ENCODE measurements at places on chromosomes 1 and 21.

DNA sequence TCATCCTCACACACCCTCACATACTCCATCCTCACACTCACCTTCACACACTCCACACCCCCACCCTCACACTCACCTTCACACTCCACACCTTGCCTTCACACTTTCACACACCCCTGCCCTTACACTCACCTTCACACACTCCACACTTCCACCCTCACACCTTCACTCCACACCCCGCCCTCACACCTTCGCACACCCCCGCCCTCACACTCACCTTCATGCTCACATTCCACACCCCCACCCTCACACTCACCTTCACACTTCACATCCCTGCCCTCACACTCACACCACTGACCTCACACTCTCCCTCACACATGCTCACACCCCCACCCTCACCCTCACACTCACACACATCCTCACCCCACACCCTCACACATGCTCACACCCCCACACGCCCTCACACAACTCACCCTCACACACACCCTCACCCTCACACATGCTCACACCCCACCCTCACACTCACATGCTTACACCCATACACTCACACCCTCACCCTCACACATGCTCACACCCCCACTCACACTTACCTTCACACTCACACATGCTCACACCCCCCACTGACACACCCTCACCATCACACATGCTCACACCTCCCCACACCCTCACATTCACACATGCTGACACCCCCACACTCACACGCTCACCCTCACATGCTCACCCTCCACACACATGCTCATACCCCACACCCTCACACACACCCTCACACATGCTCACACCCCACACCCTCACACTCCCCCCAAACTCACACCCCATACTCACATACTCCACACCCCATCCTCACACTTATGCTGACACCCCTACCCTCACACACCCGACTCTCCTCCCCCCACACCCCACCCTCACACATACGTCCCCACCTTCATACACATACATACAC lies 44.5 kb upstream of the EDN2 start:
- no peak for DNase-seq

- no peak for DNase-seq
Observed at GRCh38 chr1:180235077-180235501, 5.0 kb downstream of the LHX4 start.

GRCh38 chr1:115286431-115287205 lies 51.4 kb downstream of the NGF start:
- no peak for DNase-seq

DNA sequence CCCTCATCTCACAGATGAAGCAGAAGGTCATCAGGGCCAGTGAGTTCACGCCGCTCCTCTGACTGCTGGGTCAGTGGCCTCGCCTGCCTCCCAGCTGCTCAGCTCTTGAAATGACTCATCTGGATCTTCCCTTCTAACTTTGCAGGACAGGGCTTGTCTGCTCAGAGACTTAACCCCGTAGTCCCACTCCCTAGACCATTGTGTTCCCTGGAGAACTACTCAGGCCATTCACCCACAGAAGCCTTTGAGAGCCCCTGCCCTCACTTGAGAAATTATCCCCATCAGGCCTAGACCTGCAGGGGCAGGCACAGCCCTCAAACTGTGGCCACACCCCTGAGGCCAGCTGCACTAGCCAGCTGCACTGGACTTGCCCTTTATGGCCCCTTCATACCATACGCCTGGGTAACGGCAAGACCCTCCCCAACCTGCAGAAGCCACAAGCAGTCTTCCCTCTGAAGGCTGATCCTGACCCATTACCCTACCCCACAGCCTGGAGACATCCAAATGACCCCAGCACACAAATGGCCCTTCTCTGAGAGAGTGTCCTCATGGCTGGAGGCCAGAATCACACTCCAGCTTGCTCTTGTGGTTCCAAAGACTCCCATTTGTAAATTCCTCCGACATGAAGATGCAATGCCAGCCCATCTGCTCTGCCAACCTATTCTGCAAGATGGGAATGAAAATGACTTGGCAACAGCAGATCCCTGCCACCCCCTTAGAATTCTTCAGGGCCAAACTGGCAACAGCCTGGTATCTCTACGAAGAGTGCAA lies 33.2 kb downstream of the RCSD1 start:
- DNase-seq, result no peak

- no peak for DNase-seq
Observed at GRCh38 chr1:92299477-92300150, 755 bp downstream of the RPAP2 start.

- DNase-seq, result no peak
Observed at GRCh38 chr21:33126569-33126968, 56.6 kb downstream of the OLIG1 start.

- no peak for DNase-seq
Observed at GRCh38 chr1:219339466-219339865, 165.8 kb downstream of the LYPLAL1 start.

- DNase-seq, result no peak
Observed at GRCh38 chr1:64433747-64434146, 36.2 kb upstream of the CACHD1 start.

DNA sequence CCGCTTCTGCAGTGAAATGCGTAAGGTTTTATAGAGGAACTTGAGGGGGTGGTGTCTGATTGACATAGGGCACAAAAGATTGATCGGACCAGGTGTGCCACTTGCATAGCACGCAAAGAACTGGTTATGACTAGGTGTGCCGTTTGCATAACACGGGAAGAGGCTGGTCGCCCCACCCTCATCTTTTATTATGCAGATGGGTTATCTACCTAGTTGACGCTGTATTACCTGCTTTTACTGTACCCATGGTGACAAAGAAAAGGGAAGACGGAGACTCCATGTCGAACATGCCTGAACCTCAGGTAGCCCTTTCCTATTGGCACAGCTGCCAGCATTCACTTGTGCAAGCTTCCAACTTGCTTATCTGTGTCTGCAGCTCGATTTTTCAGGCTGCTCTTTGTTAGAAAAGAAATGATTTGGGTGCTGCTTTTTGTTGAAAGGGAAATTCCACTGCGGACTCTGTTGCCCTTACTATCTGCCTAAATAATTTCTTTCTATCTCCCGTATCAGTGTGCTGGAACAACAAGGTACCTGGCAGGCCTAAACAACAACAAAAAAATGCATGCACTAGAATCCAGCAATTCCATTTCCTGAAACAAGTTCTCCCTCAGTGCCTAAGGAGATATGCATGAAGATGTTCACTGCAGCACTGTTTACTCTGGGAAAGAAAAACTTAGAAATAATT lies 194.4 kb upstream of the KAZN start:
- DNase-seq, result no peak

- no peak for DNase-seq
Observed at GRCh38 chr1:22350171-22350923, 101.3 kb upstream of the ZBTB40 start.

DNA sequence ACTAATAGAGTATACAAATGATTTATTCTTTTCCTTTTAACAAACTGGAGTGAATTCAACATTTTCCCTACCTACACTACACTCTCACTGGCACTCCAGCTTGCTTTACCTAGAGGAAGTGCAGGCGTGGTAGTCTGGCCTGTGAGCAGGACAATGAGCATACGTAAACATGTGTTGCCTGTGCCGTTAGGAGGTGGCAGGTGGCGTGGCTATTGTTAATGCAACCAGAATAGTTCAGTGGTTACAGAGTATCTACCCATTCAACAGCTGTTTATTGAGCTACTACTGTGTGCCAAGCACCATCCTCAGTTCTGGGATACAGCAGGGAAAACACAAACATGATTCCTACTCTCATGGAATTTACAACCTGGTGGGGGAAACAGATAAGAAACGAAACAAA lies 299.7 kb upstream of the KAZN start:
- DNase-seq, result no peak

- no peak for DNase-seq
Observed at GRCh38 chr1:230366504-230366915, 59.6 kb downstream of the PGBD5 start.

GRCh38 chr1:235648954-235649367 lies 623 bp downstream of the GNG4 start:
- DNase-seq, result peak; percentile 17

DNA sequence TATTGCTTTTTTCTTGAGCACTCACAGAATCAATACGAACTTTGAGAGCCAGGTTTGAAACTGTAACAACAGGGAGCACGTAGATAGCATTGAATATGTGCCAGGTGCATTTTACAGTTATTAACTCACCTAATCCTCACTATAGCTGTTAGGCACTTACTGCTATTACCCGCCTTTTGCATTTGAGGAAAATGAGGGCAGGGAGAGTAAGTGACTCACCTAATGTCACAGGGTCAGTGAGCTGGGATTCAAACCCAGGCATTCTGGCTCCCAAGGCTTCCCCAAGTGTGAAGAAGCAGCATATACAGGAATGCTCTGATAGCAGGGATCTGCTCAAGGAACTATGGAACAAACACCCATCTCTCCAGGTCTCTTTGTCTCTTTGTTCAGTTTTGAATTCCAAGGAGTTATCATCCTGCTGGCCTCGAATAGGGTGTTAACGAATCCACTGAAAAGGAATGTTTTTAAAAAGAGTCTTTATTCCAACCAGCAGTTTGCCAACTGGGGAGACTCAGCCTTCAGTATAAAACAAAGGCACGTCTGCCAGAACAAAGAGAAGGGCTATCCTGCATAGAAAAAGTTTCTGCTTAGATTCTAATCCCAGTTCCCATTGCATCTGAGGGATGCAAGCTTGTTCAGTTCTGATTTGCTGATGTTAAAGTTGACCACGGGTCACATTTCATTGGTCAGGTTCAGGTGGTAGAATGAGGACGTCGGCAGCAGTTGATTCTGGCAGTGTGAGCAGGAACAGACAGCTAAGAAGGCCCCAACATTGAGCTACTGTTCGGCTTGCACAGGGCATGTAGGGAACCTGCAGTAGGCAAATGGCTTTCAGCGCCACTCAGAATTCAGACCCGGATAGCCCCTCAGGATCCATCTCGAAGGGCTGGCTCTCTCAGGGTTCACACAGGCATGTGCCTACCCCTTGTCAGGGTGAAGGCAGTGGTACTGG lies 22.1 kb downstream of the TRIM67 start:
- no peak for DNase-seq

- DNase-seq, result no peak
Observed at GRCh38 chr1:23224739-23225648, 7.7 kb upstream of the HTR1D start.

DNA sequence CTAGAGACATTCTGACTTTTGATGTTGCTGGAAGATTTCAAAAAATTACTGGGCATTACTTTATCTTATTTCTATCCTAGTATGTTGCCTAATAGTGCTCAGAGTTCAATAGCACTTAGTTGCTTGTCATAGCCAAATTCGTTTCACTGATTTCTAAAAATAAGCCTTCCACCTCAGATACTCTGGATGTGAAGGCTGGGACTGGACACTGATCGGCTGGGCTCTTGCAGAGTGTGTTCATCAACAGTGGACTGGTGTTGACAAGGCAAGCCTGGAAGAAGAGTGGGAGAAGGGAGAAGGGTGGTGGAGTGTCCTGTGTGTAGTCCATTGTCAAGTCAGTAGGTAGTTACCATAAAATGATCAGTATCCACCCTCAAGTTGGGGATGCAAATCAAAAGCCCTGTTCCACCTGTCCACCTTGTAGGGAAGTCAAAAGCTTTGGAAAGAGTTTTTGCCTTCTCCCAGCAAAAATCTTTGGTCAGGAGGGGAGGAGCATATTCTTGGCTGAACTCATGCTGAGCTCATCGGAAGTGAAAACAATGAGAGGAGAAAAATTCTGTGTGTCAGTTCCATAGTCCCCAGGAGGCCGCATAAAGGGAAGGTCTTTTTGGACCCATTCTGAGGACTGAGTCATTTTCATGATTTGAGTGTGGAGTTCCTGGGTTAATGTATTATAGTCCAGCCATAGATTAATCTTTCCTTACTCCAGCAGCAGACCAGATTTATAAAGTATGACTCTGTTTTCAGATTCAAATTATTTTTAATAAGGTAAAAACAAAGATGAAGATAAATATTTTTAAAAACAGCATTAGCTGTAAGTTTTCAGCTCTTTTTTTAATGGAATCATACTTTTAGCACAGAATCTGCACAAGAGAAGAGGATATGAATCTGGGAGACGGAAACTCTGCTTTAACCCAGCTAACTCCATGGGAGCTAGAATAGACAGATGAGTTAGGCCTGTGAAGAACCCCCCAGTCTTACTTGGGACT lies 99.5 kb upstream of the BMP8A start:
- DNase-seq, result no peak

DNA sequence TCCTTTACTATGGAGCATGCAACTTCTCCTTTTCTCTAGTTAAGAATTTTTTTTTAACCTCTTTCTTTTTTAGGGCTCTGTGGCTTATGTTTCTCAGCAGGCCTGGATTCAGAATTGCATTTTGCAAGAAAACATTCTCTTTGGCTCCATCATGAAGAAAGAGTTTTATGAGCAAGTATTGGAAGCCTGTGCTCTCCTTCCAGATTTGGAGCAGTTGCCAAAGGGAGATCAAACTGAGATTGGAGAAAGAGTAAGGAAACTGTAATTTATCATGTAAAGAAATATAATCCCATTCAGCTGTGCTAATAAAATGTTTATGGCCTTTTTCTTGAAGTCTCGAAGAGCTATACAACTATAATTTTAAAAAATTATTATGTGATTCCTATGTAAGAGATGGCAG lies 70.1 kb downstream of the HSPA13 start:
- DNase-seq, result no peak

- no peak for DNase-seq
Observed at GRCh38 chr1:21379571-21379970, 60.4 kb upstream of the NBPF3 start.

DNA sequence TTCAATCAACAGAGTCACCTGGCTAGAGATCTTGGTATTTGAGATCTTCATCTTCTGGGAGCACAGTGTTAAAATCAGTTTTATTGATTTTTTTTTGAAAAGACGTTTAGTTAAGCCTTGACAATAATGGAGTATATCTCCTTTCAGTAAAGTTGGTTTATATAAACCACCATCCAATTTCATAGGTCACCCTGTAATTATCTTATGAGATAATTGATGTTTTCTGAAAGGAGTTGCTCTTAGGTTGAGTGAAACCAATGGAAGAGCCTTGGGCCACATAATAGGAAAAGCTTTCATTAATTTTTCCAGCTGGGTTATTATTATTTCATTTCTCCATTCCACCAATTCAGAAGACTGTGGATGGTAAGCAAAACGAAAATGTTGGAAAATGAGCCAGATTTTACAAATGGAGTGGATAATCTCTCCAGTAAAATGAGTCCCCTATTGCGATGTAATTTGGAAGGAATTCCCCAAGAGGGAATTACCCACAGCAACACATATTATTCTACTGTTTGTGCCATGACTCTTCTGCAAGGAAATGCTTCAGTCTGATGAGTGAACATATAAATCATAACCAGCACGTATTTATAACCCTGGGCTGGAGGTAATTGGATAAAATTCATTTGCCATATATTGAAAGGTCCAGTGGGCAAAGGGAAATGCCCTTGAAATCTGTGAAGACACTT lies 46.2 kb upstream of the TINAGL1 start:
- no peak for DNase-seq
